ENCODE measurements at places on chromosomes 3 and 15.

GRCh38 chr3:156373095-156373494 lies 181.8 kb downstream of the SSR3 start:
- no peak overlapping the region for H3K4me3 ChIP-seq
- no peak for DNase-seq
- H3K36me3 ChIP-seq: no peaks in the 10 kb centered on the region
- H3K27ac ChIP-seq: no peak overlapping the region
- no peaks in the 10 kb centered on the region for H3K4me1 ChIP-seq
- H3K27me3 ChIP-seq: no peaks in the 10 kb centered on the region

- H3K4me3 ChIP-seq: no peak overlapping the region
- no peaks in the 10 kb centered on the region for H3K36me3 ChIP-seq
- H3K27ac ChIP-seq: no peak overlapping the region
- H3K4me1 ChIP-seq: no peaks in the 10 kb centered on the region
Measured at GRCh38 chr3:99473321-99473751, 165.1 kb upstream of the COL8A1 start.

- no peaks in the 10 kb centered on the region for H3K27me3 ChIP-seq
- H3K27ac ChIP-seq: no peak overlapping the region
- peak; percentile 47 for DNase-seq
Measured at GRCh38 chr3:71011565-71012287, 571.8 kb downstream of the FOXP1 start.

- peaks cover 14% of the 10 kb centered on the region for H3K27me3 ChIP-seq
- no peaks in the 10 kb centered on the region for H3K4me1 ChIP-seq
- H3K27ac ChIP-seq: no peak overlapping the region
- DNase-seq: peak; percentile 89
Measured at GRCh38 chr3:148943506-148944205, 47.7 kb upstream of the GYG1 start.
